Stimulated activated CD8-positive, alpha-beta memory T cell treated with anti-CD3 and anti-CD28 coated beads, Interleukin-4, amount 100 ng/mL, for 1 hour (primary cell): ENCODE measurements at places on chromosomes 3 and 15.

DNA sequence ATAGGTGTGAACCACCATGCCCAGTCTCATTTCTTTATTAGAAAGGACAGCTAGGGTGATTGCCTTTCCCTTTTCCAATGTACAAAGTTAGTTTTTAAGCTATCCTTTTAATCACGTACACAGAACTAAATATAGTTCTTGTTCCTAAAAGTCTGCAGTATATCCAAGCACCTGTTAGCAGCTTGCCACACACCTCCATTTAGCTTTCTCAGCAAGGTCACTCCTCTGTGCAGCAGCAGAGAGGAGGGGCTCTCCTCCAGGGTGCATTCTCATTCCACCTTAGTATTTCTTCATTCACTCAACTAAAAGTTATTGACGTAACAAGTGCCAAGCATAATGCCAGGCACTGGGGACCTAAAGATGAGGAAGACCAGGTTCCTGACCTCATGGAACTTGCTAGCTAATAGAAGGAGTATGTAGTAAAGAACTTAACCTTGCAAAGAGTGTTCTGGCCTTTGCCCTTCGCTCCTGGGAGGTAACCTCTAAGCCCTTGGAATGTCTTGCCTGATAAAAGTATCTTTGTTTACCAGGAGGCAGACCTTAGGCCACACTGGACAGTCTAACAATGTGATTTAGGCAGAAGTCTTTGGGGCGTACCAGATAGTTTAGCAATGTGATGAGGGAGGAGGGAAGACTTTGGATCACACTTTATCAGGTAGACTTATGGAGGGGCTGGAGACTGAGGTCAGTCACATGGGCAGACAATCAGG, 12.7 kb upstream of the PTPN9 start:
- no peak for DNase-seq

- DNase-seq = no peak
Measured at GRCh38 chr3:140529096-140529495, 148.8 kb upstream of the TRIM42 start.

GRCh38 chr3:160810362-160811236, 54.6 kb downstream of the PPM1L start:
- no peak for DNase-seq

GRCh38 chr3:172189987-172190603, 150.7 kb downstream of the FNDC3B start:
- no peak for DNase-seq

- no peak for DNase-seq
Measured at GRCh38 chr3:23712656-23713559, 92.8 kb upstream of the UBE2E1 start.

DNA sequence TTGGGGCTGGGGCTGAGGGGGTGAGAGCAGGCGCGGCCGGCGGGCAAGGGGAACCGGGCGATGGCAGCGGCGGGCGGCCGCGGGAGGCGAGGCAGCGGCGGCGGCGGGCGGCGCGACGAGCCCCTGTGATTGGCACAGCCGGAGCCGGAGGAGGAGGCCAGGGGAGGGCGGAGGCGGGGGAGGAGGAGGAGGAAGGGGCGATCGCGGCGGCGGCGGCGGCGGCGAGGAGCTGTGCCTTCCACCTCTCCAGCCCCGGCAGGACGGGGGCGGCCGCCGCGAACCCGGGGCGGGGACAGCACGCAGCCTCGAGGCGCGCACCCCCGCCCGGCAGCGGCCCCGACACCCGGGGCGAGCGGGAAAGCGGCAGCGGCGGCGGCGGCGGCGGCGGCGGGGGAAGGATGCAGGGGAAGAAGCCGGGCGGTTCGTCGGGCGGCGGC, at the start of gene SLCO3A1:
Gene SLCO3A1 (plus strand): TSS at position 198 of the 437 bp plus-strand sequence.
- peak; percentile 49 for DNase-seq

GRCh38 chr15:51759557-51760070, 8.2 kb downstream of the TMOD2 start:
- DNase-seq = no peak

DNA sequence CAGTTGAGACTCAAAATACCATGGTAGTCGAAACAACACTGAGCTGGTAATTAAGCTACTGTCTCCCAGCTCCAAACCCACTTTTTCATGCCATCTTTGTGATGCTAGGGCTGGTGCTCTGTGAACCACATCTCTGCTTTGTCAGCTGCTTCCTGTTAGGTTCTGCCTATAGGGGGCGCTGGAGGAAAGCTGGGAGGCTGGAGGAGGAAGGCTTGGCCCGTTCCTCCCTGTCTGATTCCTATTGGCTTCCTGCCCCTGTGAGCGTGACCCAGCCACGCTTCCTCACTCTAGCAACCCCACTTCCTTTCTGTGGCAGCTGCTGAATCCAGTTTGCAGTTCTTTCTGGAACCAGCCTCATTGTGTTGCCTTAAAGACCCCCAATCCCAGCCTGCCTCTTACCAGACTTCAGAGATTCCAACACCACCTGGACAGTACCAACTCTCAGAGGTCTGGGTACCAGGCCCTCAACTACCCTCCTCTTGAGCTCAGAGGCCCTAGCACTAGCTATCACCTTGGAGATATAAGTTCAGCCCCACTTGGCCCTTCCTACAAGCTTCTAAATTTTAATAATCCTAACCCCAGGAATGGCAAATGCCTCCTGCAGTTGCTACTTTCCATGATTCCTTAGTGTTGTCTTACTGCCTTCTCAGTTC, 120.9 kb downstream of the ERC2 start:
- no peak for DNase-seq

DNA sequence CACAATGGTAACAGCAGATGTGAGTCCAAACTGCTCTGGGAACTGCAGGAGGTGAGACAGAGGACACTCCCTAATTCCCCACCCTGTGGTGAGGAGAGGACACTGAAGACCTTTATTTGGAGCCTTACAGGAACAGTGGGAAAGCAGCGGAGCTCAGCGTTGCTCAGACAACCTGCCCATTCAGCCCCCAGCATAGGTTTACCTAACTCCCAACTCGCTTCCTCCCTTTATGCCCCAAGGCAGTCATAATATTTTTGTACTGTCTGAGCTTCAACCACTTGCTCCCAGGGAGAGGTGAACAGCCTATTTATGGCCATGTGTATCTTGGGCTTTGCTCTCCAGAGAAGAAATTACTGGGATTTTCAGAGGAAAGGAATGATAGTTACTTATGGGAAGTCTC, 34.1 kb downstream of the SHC4 start:
- DNase-seq = no peak

DNA sequence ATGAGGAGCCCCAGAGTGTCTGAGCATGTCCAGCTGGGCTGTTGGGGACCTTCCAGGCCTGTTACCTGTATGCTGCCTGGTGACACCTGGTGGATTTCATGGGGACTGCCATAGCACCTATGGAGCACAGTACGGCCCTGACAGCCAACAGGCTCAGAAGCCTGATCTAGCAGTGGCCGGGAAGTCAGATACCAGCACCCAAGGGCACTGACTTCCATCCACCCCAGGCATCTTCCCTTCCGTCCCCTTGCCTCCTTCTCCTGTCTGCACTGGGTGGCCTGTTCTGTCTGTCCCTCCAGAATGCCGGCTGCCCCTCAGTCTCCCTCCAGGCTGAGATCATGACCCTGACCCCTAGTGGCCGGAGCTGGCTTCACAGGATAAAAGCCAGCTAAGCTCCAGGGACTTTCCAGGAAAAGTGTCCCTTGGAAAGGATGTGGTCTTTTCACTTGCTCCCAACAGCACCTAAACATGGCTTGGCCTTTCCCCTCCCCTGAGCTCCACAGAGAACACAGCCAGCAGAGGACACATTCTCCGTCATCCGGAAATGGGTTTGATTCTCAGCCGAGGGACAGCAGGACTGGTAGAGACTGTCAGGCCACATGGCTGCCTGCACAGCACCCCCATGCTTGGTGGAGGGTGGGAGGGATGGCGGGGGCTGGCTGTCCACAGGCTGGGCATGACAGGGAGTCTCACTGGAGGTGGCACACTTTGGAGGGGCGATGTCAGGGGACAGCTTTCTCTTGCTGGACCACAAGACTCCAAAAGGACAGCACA, 9.5 kb downstream of the RPS17 start:
- peak; percentile 27 for DNase-seq

GRCh38 chr3:14988988-14989394, 41.6 kb downstream of the NR2C2 start:
- DNase-seq = no peak

- no peak for DNase-seq
Measured at GRCh38 chr3:154786724-154787123, 293.4 kb upstream of the MME start.

GRCh38 chr3:27184261-27184660, 184.9 kb downstream of the NEK10 start:
- no peak for DNase-seq
